ENCODE measurements at places on chromosomes 7 and 10.
A peak's percentile ranks its signal among the peaks of the same experiment; 100 is the strongest.

DNA sequence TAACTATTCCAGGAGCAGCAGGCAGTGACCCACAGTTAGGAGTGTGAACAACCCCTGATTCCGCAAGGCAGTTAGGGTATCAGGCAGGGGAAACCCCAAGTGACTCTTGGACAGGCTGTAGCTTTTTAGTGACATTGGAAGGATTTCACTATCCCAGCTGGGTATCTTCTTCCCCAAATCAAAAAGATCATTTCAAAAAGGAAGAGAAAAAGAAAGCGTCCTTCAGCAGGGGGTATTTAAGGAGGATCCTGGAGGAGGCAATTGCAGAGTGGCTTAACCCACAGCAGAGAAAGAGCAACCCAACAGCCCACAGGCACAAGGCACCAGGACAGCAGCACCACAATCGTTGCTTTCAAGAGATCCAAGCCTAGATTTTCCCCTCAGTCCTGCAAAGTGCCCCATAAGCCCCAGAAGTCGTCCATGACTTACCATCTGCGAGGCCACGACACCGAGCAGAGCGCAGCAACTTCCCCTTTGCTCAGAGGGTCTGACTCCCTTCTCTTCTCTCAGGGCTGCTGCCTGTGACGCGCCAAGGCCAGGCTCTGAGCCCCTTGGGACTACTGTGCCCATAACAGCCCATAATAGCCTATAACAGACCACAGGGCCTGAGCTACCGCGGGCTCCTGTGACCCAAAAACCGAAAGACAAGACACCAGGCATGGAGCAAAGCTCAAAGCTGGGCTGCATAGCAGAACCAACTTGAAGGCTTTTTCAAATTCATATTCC lies 19.8 kb downstream of the PIK3AP1 start:
- no peak for DNase-seq

DNA sequence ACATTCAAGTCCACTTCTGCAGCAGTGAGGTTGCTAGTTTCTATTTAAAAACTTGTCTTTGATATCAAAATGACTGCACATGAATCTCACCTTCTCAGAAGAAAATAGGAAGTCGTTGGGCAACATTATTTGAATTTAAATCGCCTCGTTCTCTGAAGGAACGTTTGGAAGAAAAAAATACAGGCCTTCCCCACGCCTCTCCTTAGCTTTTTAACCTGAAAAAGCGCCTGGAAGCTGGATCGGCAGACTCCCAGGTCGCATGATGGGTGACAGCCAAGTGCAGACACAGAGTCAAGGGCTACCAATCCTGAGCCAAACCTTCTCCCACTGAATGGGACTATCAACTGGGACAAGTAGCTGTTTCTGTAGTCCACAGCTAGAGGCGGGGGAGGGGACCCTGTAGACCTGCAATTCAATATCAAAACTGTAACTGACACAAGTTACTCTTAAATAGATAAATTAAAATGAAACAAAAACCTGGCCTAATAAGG lies 2.2 kb downstream of the FAM53B start:
- DNase-seq, result no peak

DNA sequence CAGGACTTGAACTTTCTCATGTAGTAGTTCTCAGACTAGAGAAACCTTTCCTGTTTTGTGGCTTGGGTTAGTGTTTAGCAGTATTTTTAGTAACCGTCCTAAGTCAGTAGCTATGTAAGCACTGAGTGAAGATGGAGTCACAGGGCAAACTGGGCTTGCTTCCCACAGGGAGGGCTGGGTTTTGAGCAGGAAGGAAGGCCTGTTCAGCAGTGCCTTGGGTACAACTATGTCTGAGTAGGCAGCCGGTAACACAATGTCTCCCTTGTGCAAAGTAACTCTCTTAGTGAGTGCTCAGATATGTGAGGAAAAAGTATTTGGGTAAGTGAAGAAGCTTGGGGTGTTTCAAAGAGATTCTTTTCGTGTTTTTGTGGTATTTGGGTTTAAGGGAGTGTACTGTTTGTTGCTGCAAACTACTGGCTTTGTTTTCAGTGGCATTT lies 96.4 kb downstream of the CCSER2 start:
- no peak for DNase-seq

DNA sequence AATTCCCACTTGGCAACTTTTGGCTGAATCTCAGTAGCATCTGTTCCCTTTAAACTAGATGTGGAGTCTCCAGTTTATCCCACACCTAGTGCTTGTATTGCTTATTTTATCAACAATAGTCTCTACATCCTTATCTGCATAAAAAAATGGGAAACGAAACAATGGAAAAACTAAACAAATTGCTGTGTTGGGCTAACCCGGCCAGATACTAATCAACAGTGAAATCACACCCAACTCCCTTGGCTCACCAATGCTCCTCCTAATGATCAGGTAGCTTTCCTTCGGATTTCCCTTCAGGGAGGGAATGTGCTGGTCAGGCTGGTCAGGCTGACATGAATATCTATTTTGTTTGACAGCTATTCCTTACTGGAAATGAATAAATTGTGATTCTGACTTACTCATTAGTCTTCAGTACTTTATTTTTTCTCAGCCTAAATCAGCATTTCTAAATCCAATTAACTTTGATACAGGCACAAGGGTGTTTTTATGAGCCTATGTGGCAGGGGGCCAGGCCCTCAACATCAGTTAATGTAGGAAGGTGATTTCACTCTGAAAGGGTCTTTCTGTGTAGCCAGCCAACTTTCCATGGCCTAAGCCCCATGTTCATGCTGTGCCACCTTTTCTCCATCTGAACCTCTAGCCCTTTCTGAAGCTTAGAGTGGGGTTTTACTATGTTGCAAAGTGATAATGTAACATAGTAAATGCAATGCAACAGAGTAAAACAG lies 170.5 kb upstream of the NPSR1 start:
- DNase-seq, result no peak

DNA sequence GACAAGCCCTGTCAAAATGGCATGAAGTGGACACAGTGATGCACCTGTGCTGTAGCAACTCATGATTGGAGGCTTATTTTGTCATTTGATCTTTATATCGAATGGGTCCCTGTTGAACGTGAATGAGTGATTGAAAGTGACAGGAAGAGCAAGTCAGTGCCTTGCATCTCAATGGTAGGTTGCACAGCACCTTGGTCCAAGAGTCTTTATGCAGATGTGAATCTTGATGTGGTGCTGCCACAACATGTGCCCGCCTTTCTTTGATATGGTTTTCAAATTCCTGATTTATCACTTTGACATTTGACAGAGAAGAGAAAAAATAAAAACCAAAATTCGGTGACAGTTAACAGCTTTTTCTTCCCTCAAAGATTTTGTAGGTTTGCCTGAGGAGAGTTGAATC lies 1182.4 kb downstream of the DNAJB9 start:
- no peak for DNase-seq

- no peak for DNase-seq
These were observed 34.9 kb downstream of the SRPK2 start for GRCh38 chr7:105353752-105354328.

- no peak for DNase-seq
These were observed 1052.6 kb downstream of the REEP3 start for GRCh38 chr10:64573623-64574325.

- DNase-seq, result peak; percentile 55
These were observed 26.6 kb downstream of the ZNF775 start for GRCh38 chr7:150405584-150406311.

GRCh38 chr10:44990302-44990655 lies 10.4 kb upstream of the ZNF22 start:
- DNase-seq, result peak; percentile 4

GRCh38 chr10:33335801-33336581 lies 1.5 kb upstream of the NRP1 start:
- no peak for DNase-seq

All from stimulated activated naive CD8-positive, alpha-beta T cell treated with anti-CD3 and anti-CD28 coated beads, Interleukin-15, amount 100 ng/mL, for 72 hours (primary cell).